ENCODE measurements at places on chromosomes 5 and 9.

DNA sequence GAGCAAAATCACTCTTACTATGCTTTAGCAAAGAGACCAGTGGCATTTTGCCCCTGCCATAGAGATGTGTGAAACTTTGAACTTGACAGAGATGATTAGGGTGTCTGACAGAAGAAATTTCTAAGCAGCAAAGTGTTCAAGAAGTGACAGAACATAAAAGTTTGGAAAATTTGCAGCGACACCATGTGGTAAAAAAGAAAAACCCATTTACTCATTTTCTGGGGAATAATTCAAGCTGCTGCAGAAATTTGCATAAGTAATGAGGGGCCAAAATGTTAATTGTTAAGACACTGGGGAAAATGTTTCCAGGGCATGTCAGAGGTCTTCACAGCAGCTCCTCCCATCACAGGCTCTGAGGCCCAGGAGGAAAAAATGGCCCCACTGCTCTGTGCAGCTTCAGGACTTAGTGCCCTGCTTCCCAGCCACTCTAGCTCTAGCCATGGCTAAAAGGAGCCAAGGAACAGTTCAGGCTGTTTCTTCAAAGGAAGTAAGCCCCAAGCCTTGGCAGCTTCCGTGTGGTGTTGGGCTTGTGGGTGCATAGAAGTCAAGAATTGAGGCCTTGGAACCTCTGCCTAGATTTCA is 6.1 kb upstream of the AP3B1 start:
- DNase-seq, result no peak

GRCh38 chr9:35516479-35516878 is 26.6 kb downstream of the RUSC2 start:
- DNase-seq, result no peak

DNA sequence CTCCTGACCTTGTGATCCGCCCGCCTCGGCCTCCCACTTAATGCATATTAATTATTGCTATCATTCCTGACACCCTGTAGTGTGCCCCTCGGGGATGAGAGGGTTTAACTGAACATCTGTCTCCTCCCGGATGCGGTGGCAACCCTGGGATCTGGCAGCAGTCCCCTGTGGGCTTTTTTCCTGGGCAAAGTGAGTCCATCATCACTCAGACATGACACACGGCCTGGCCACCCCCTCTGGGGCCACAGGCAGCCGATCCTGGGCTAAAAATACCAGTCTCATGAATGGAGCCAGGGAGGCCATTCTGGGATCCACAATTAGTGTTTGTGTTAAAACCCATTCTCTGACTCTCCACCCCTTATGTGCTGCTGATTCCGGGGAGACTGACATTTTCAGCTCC is 161.2 kb downstream of the RGS3 start:
- DNase-seq, result no peak

DNA sequence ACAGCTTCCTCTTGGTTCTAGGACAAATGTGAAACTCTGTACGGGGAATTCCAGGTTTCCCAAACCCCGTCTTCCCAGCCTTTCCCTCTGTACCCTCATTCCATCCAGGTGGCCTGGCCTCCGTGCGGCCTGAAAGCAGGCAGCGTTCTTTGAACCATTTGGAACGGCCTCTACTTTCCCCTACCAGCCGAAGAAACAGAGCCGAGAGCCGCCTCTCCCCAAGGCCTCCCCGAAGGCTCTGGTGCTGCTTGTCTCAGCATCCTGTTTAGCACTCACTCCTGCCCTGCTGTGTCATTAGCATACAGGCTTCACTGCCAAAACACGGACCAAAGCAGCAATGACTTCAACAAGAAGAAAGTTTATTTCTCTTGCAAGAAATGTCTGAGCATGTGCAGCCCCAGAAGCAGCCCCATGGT is 137.7 kb downstream of the HSD17B3 start:
- DNase-seq, result no peak

All from pulmonary artery endothelial cell (primary cell).